Stimulated activated CD8-positive, alpha-beta memory T cell treated with anti-CD3 and anti-CD28 coated beads, Interleukin-2, amount 100 ng/mL, for 1 hour (primary cell): ENCODE measurements at places on chromosomes 3 and 15.

DNA sequence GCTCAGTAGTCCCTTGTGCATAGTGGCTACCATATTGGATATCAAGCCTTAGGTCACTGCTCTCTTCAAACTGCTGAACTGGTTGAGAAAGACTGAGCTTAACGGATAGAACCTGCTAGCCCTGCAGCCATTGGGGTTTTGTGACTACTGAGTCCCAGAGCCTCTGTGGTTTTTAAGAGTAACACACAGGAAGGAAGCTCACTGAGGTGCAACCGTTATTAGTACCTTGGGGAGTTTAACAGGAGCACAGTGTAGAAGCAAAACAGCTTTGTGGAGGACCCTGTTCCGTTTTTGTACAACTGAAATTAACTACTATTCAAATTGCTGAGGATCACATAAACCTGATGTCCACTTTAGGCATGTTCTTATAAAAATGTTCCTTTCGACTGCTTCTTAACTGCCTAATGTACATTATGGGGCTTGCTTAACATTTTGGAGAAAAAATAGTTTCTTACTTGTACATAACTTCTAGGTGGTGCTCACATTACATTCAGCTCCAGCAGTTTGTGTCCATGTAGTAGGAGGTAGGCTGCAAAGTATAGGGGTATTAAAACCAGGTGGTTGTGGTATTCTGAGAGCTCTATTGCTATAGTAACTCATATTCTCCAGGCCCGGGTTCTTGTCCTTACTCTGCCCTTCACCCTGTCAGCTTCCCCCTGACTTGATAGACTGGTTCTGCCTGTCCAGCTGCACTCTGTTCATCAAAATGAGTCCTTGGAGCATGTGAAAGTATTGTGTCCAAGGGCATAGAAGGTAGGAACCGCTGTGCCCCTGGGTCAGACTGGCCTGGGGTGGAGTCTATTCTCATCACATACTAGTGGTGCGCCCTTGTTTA lies 17.3 kb downstream of the PXK start:
- no peak for DNase-seq

GRCh38 chr3:29610781-29611180 lies 329.9 kb downstream of the RBMS3 start:
- DNase-seq, result no peak

GRCh38 chr3:11072631-11073030 lies 80.1 kb downstream of the SLC6A1 start:
- no peak for DNase-seq

DNA sequence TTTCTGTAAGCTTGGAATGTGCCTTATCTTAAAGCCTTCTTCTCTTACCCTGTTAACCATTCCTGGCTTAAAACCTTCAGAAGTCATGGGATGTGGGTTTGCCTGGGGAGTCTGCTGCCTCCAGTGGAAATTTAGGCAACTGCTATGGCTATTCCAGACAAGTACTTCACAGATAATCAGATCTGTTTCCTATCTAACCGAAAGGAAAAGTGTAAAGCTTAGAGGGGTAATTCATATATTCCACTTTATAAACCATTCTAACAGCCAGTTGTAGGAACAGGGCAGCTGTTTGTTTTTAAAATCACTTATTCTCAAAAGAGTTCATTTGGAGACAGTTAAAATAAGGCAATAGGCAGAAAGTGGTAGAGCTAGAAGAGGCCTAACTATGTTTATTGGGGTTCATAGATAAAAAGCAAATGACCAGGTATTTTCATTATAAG lies 219.9 kb downstream of the TCF12 start:
- no peak for DNase-seq

DNA sequence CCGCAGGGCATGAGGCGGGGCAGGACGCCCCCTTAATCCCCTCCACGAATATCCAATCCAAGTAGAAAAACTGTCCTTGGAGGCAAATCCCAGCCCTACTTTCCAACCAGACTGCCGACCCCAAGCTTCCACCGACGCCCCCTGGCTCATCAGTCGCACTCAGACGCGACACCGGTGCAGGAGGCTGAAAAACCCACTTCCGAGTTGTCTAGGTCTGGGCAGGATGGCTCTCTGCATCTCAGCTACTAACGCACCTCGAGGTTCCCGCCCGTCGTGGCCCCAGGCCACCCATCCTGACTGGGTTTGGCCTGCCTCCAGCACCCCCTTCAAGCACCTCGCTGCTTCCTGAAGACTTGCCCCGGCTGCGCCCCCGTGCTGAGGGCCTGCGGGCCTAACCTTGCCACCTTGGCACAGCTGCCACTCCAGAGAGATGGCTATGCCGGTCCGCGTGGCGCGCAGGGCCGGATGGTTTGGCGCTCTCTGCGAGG lies 15.5 kb downstream of the RGMA start:
- no peak for DNase-seq

GRCh38 chr3:12454816-12455121 lies 29.5 kb upstream of the TSEN2 start:
- DNase-seq, result no peak

- DNase-seq, result no peak
These were observed 50.1 kb downstream of the SYN2 start for GRCh38 chr3:12054245-12054644.

DNA sequence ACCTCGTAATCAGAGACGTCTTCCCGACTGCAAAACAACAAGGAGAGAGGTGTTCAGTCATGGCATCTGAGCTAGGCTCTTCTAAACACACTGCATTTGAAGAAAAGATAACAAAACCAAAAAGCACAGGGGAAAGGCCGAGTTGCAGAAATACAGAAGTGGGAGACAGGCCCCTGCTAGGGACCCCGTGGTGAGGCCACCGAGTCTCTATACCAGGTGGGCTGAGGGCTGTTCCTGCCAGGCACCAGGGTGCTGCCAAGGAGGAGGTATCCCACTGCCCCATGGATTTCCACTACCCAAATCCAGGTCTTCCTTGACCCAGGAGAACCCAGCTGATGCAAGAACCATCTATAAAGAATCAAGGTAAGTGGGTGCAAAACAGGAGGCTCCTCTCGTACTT lies 31.1 kb downstream of the RAB6B start:
- no peak for DNase-seq
